Activated CD8-positive, alpha-beta memory T cell treated with anti-CD3 and anti-CD28 coated beads for 4 hours (primary cell): ENCODE measurements at places on chromosomes 5 and 9.

DNA sequence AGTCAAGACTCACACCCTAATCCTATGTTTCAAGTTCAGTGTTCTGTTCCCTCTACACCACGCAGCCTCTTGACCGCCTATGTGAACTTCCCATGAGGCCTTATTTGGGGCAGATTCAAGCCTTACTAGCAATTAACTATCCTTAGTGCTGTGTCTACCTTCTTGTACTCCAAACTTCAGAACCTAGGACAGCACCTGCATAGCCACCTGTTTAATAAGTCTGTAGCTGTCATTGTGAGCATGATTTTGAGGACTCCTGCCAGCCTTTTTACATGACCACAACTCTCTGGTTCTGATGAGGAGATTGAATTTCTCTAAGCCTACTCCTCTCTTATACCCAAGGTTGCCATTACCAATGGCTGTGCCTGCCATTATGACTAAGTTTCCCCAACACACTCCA is 50.8 kb upstream of the PCSK1 start:
- no peak for DNase-seq

- no peak for DNase-seq
These were observed 1.2 kb upstream of the OMD start for GRCh38 chr9:92425474-92425873.

DNA sequence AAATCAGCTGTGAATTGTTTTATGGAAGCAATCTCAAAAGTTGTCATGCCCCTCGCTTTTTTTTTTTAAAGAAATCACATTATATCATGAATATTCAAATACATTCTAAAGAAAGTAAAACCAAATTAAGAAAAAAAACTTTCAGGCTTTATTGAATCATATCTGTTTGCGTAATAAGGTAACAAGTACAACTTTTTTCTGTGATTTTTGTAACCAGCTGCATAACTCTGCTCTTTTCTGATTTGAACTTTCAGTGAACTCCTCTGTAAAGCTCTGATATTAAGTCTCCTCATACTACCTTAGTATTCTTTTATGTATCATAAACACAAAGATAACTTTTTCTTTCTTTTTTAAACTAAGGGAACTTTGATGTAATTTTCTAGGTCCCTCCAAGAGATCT is 65.3 kb downstream of the CWC27 start:
- no peak for DNase-seq

DNA sequence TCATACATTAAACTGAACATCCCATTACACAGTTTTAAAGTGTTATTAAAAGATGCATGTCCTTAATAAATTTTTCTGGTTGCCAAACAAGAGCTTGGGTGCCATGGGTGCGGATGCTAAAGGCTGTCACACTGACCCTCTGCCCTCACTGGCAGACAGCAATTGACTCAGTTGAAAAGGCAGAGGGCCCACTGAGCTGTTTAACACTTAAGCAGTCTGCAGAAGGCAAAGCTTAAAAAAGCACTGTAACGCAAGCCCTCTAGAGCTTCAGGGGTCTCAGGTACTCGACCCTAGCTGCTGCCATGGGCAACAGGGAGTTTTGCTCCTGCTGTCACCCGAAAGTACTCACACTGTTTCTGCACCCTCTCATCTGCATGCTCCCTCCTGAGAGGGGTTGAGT is 726.4 kb upstream of the TYRP1 start:
- no peak for DNase-seq

DNA sequence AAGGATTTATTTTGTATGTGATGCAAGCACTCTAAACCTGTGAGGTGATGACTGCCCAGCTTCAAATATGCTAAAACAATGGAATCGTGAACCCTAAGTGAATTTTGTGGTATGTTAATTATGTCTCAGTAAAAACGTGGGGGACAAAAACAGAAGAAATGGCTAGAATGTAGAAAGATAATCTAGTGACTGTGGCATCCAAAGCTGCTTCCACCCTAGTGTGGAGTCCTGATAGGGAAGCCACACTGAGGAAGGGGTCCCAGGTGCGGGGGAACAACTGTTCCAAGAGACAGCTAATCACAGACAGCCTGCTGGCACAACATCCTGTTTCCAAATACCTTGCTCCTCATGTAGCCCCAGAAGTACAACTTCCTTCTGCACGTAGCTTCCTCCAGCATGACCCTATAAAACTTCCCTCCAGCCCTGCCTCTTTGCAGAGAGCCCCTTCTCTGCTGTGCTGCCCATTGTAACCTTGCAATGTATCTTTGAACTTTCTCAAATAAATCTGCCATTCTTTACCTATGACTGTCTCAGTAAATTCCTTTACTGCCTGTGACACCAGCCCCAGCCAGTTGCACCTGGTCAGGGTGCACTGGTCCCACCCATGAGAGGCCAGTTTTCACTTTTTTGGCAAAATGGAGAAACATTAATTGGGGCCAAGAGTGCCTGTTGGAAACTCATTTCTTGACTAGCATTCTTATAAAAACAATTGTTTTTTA is 4.9 kb downstream of the GMCL2 start:
- no peak for DNase-seq

- DNase-seq, result no peak
These were observed 36.7 kb downstream of the ARHGAP26 start for GRCh38 chr5:142806841-142807267.

DNA sequence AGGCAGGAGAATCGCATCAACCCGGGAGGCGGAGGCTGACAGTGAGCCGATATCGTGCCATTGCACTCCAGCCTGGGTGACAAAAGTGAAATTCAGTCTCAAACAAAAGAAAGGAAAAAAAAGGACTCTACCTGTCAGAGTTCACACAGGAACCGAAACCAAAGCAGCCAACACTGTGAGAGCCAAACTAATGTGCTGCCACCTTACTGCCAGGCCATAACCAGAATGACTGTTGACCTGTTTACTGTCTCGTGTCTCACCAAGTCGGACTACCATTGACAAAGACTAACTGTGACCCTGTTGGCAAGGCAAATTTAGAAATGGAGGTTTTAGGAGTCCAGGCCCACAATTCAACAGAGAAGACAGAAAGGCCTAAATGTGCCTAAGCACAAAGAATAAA is 112.4 kb downstream of the ANXA2R start:
- no peak for DNase-seq

DNA sequence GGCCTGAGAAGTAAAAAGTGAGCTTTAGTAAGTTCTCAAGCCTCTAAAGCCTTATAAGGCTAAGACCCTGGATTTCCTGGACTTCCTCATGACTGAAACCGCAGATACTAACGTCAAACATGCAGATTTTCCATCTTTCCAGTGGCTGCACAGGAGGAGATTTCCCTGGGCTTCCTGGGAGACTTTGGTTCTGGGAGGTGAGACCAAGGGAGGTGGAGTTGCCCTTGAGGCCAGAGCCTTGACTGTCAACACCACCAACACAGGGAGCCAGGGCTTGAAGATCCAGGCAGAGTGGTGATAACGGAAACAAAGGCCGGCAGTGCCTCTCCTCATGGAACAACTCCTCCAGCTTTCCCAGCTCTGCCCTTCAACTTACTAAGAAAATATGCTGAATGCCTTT is 144.7 kb upstream of the LRRTM2 start:
- DNase-seq, result no peak

DNA sequence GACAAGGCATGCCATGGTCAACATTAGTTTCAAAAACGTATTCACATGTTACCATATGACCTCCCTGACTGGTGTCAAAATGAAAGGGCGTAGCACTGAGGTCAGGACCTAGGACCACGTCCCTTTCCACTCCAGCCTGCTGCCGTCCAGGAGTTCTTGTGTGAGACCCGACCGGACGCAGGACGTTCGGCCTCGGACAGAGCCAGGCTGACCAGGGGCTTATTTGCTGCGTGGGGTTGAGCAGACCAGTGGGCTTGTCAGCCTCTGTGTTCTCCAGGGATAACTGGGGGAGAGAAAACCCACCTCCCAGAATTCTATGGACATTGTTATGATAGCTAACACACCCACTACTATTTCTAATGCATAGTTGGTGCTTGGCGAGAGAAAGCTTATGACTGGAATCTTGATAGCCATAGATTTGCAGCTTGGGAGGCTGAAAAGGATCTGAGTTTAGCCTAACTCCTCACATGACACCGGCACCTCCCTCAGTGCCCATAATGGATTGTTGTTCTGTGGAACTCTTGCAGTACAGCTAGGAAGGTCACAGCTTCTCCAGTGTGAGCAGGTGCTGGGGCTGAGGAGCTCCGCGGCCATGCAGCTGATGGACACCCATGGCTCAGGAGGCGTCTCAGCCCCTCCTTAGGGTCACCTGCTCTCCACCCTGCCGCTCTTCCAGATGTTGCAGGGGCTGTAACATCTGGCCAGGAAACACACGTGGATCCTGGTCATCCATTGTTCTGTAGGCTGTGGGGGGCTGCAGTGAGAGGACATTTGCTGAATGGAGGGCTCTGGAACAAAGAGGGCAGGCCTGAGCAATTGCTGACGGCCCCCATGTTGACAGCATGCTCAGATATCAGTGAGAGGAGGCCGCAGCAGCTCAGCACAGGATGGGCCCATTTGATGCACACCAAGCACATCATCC is 368.4 kb downstream of the IRX2 start:
- no peak for DNase-seq

DNA sequence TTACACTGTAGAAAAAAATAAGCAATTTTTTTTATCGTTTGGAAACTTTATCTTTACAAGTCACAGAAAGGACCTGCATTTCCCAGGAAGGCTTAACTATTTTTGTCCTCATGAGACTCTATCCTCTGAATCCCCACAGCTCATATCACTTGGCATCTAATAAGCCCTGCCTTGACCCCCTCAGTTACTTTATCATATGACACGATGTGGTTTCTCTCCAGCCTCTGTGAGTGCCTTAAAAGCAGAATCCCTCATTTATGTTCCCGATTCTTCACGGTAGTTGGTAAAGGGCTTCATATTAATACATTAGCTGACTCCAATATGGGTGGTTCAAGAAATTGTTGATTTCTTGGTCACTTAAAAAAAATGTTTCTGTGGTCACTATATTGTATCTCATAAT is 296.6 kb upstream of the GRAMD2B start:
- DNase-seq, result no peak

- DNase-seq, result no peak
These were observed 21.5 kb upstream of the LPCAT1 start for GRCh38 chr5:1545126-1545804.

DNA sequence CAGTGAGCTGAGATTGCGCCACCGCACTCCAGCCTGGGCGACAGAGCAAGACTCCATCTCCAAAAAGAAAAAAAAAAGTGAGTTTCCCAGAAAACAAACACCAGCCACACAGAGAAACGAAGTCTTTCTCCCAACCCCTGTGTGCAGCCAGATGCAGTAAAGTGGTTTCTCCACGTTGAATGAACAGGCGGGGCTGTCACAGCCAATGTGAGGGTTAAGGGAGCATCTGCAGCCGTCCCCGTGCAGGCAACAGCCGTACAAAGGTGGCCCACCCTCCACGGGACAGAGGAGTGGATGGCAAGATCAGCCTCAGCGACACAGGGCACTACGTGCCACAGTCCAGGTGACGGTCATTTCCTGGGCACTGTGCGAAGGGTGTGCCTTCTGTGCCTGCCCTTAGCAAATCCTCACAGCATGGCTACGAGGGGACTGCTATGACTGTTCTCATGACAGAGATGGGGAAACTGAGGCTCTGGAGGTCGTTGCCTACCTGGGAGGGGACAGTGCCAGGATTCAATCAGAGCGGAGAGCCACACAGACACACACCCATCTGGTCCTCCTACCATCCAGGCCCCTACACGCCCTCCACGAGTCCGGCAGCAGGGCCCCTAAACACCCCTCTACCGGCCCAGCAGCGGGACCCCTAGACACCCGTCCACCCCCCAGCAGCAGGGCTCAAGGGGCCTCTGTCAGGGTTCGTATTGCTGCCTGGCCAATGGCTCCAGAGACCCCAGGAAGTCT is 2.3 kb downstream of the VAV2 start:
- no peak for DNase-seq

- DNase-seq, result no peak
These were observed 38.1 kb upstream of the SPATA31D4 start for GRCh38 chr9:81890104-81890503.

- no peak for DNase-seq
These were observed 261.2 kb upstream of the CLINT1 start for GRCh38 chr5:158119961-158120723.

DNA sequence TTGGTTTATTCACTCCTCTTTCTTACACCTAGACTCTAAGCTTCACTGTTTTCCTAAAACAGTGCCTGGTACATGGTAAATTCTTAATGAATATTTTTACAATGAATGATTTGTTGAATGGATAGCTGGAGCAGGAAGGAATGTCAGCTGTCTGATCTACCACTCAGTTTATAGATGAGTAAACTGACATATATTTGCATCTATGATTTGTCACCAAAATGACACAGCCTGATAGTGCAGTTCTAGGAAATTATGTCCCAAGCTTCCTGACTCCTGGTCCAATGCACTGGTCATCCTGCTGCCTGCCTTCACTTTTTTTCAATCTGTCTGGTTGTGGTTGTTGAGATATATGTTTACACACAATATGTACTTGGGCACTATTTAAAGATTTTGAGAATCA is 651.7 kb upstream of the WWC1 start:
- DNase-seq, result no peak

DNA sequence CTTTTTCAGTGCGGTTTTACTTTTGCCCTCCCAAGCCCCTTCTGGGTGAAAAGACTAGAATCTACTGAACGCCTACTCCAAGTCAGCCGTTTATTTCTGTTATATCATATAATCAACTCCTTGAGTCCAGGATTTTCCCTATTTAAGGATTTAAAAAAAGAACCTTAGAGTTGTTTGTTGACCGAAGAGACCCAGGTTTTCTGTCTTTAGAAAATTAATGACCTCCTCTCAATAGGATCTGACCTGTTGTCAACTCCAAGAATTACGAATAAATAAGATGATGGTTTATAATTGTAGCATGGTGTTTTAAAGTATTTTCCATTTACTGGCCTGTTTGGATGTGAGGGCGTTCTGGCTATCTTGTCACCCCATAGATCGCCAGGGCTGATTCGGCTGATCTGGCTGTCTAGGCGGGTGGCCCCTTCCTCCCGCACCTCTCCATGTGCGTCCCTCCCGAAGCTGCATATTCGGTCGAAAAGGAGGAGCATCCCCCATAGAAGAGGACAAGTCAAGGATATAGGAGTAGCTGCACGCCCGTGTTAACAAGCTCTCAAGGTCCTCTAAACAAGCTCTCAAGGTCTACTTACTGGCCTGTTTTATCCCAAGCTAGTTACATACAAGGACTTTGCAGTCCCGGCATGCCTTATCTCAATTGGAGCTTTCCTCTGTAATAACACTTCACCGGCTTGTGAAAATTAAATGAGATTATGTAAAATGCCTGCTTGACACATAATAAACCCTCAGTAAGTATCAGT is 1.1 kb upstream of the UBAP2 start:
- no peak for DNase-seq
